ENCODE measurements at places on chromosomes 1 and 21.

DNA sequence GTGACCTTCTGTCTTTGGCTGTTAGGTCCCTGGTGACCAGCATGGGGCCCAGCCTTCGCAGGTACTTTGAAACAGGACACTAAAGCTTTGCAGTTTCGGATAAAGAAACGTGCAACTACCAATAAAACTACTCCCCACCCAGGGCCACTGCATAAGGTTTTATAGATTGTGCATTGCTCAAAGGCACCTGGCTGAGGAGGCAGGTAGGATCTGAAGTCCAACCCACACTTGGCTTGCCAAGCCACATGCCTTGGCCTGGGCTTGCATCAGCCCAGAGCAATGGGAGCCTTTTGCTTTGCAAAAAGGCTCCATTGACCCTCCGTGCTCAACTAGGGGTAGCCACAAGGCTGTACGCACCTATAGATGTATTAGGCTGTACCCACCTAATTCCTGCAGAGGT is 84.4 kb upstream of the SYT6 start:
- DNase-seq: no peak

DNA sequence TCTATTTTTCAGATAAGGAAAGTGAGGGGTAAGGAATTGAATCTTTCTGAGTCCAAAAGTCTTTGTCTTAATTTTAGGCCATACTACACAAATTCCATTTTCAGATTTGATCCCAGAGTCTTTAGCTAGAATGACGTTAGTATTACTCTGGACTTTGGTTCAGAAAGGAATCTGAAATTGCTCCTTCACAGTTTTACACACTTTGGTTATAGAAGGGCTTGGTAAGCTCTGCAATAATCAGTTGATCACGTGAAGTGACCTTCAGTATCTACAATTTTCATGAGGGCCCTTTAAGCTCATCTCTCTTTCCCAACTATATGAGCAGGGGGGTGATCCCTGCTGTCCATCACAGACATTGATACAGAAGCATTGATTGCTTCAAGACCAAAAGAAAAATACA is 103.4 kb upstream of the ESRRG start:
- DNase-seq: no peak

- no peak for DNase-seq
Observed at GRCh38 chr1:116476321-116476720, 94.5 kb downstream of the CD58 start.

DNA sequence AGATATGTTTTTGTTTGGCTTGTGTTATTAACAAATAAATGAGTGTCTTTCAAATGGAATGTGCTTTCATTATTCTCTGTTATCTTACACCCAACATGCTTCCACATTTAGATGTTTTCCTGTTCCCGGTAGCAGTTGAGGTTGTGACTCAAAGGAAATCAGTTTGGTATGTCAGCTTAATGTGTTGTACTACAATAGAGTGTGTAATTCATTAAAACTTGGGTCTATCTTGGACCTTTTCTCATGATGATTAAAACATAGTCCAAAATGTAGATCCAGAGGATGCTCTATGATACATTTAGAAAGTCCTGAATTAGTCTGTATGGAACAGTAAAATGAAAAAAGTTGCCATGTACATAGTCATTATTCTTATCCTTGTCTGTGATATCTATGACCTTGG is 26.7 kb downstream of the RTCA start:
- no peak for DNase-seq

GRCh38 chr1:11499601-11500331 is 20.8 kb downstream of the DISP3 start:
- no peak for DNase-seq

DNA sequence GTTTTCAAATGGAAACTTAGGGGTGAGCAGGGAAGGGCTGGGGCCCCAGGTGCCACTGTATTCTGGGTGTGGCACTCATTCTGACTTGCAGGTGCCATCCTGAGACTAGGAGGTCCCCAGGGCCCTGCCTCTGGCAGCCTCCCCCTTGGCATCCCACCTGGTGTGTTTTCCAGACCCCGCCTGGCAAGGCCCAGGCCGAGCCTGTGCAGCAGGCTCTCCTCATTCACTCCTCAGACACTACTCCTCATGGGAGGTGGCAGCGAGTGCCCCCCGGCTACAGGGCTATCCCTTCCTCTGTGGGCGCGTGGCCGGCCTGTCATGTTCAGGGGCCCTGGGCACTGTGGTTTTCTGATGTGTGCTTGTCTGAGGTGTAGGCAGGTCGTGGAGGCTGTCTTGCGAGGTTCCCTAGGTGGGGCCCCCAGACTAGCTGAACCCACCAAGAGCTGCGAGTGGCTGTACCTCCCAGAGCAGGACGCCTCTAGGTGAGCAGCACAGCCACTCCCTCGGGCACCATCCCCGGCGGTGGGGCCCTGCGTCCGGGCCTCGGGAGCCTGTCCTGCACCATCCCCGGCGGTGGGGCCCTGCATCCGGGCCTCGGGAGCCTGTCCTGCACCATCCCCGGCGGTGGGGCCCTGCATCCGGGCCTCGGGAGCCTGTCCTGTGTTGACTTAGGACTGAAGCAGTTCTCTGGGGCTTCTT is 13.2 kb downstream of the SLX9 start:
- no peak for DNase-seq

DNA sequence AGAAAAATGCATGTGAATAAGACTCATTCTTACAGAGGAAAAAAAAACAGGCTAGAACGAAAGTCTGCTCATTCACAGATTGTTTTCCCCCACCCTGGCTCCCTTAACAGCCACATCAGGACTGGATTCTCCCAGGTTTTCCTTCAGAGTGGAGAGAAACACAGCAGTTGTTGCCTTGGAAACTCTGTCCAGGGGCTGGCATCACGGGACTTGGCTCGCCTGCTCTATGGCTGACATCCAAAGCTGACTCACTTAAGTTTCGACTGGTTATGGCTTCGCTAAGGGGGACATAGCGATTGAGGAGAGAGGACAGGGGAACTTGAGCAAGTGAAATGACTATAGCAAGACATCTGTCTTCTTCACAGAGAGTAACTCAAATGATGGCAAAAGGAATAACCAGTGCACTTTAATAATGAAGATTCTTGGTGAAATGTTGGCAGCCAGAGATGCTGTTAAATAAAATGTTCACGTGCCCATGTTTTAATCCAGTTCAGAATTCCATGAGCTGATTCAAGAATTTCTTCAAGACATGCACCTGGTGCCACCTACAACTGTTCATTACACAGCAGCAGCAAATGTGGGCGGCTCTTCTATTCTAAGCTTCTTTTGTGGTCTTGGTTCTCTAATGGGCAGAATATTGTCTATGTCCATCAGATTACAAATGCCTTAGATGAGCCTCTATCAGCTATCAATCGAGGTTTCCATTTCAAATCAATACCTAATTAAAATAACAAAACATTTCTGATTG is 21.8 kb downstream of the MIS18A start:
- peak; percentile 31 for DNase-seq

GRCh38 chr1:19582318-19582717 is 61.8 kb upstream of the NBL1 start:
- peak; percentile 97 for DNase-seq

GRCh38 chr1:10338047-10338446 is 60.8 kb upstream of the PGD start:
- peak; percentile 84 for DNase-seq

DNA sequence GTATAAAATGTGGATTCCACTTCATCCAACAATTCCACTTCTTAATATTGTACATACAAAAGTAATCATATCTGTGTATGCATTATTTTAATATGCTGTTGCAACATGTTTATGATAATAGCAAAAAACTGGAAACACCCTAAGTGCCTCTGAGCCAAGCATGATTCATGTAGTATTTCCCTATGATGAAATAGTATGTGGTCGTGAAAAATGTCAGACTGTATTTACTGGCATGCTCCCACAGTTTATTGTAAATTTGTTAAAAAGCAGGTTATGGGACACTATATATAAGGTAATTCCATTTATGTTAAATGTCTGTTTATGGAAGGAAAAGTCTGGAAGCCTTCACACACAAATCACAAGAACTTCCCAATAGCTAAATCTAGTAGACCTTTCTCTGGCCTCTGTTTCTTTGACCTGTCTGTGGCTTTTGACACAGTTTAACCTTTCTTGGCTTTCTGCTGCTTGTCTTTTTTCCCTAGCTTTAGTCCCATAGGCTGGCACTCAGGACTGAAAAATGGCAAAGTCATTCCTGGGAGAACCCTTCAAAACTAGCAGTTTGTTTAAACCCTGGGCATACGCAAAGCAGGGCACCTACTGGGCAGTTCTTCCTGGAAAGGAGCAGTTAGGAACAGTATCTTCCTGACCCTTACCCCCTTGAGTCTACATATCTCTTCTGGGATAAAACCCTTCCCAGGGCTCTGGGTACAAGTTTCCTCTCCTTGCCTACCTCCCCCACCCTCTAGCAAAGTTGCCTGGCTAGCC is 65.4 kb upstream of the ARTN start:
- no peak for DNase-seq

DNA sequence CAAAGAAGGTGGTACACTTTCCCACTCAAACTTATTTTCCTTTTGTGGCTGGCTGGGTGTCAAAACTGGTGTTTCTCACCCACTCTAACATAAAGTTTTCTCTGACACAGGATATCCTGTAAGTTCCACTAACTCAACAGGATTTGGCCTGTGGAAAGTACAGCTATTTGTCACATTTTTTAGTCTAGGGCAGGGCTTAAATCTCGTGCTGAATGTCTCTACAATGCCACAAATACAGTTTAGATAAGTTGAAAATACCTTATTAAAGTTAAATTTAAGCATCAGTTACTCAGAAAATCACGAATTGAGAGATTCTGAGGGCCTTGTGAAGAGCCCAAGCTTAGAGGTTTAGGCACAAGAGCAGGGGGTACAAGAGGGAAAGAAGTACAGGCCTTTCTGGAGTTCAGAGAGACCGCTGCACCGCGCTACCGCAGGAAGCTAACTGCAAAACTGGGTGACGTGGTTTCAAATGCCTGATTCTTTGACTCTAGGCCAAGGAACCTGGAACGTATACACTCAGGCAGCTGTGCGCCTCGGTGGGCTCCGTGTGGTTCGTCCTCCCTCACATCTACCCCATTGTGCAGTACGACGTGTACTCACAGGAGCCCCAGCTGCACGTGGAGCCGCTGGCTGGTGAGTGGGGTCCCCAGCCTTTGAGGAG is 23.4 kb upstream of the PWP2 start:
- no peak for DNase-seq

- DNase-seq: no peak
Observed at GRCh38 chr1:216711712-216712111, 11.5 kb downstream of the ESRRG start.

DNA sequence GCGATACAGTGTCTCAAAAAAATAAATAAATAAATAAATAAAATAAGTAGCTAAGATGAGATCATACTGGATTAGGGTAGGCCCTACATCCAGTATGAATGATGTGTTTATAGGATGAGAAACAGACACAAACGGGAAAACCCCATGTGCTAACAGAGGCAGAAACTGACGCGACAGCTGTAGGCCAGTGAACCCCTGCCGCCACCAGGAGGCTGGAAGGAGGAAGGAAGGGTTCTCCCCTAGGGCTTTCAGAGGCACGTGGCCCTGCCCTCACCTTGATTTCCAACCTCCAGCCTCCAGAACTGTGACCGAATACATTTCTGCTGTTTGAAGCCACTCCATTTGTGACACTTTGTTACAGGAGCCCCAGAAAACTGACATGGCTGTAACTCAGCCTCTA is 38.5 kb downstream of the CHD5 start:
- peak; percentile 79 for DNase-seq

- DNase-seq: no peak
Observed at GRCh38 chr1:207820568-207821463, 69.0 kb downstream of the CD46 start.

- DNase-seq: no peak
Observed at GRCh38 chr1:211036381-211037060, 97.4 kb downstream of the KCNH1 start.

DNA sequence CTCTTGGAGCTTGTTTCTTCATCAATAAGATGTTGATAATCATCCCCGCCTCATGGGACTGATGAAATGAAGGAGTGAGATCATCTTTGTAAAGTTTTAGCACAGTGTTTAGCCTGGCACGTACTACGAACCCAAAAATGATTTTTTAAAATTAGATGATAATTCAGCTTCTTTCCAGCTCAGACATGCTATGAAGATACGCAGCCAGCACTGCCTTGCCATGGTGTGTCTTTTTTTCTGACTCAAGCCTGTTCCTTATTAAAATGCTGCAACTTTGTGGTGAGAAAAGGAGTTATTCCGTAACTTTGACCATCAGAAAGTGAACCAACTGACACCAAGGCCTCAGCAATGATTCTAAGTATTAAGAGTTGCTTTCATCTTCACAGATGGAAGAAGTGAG is 269.0 kb downstream of the LTN1 start:
- no peak for DNase-seq

DNA sequence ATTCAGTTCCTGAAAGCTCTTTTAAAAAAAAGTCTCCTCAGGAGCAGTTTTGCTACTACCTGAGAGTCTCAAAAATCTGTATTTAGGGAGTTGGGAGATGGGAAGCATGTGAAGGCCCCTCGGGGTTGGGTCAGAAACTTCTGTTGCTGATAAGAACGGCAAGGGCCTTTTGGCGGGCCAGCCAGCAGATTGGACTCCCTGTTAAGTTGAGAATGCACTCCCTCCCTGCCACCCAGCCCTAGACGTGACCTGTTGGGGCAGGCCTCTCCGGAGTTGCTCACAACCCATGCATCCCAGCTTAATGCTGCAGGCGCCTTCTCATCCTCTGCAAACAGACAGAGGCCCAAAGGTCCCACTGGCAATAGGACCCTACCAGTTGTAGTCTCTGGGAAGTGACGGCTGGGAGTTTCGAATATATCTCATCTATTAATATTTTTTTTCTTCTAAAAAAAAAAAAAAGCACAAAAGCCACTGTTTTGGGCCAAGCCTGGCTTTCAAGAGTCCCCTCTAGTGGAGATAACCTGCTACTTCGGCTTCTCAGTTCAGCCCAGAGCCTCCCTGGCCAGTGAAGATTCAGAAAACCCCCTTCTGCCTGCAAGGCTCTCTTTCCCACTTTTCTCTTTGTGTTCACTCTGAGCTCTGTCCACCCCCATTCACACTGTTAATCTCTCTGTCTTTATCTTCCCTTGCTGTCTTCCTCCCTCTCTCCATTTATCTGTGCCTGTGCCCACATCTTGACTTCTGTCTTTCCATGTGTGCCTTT is 5.3 kb downstream of the PLXNA2 start:
- peak; percentile 84 for DNase-seq

GRCh38 chr1:199877526-199878384 is 149.8 kb upstream of the NR5A2 start:
- DNase-seq: no peak

GRCh38 chr1:35715568-35716002 is 3.1 kb downstream of the C1orf216 start:
- DNase-seq: peak; percentile 93

GRCh38 chr1:109488201-109488600 is 4.5 kb downstream of the ATXN7L2 start:
- DNase-seq: no peak

DNA sequence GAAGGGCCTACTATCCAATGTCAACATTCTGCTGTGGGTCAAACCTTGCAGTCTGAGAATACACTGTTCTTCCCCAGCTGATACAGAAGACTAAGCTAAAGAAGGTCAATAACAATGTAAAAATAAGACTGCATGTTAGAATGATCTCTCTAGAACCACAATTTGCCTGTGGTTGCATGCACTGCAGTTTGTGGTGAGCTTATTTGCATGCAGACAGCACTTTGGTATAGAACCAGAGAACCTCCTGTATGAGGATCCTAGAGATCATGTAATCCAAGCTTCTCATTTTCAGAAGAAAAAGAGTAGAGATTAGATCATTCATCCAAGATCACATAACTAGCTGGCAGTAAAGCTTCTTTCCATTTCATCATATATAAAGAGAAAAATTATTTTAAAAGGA is 15.8 kb downstream of the SYNJ1 start:
- no peak for DNase-seq

GRCh38 chr21:29808153-29808552 is 131.6 kb downstream of the GRIK1 start:
- no peak for DNase-seq
